ENCODE measurements at places on chromosomes 1 and 21.

- no peak for DNase-seq
Observed at GRCh38 chr1:107964336-107965109, 457 bp downstream of the VAV3 start.

GRCh38 chr1:9629445-9630201, 21.9 kb upstream of the PIK3CD start:
- no peak for DNase-seq

DNA sequence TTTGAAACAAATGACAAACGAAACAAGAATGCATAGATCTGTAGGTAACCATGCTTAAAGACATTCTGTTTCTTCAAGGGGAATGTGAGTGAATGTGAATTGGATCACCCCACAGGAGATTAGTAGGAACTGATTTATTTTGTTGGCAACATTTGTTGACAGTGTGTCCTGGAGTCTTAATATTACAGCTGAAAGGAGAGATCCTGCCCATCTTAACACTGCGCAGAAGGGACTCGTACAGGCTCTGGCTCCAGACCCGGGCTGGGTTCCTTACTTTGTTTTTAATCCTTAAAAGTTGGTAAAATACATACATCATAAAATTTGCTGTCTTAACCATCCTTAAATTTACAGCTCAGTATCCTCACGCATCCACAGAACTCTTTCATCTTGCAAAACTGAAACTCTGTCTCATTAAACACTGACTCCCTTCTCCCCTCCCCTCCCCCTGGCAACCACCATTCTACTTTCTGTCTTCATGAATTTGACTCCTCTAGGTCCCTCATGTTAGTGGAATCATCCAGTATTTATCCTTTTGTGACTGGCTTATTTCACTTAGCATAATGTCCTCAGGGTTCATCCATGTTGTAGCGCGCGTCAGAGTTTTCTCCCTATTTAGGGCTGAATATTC, 74.1 kb downstream of the GALNT2 start:
- no peak for DNase-seq

DNA sequence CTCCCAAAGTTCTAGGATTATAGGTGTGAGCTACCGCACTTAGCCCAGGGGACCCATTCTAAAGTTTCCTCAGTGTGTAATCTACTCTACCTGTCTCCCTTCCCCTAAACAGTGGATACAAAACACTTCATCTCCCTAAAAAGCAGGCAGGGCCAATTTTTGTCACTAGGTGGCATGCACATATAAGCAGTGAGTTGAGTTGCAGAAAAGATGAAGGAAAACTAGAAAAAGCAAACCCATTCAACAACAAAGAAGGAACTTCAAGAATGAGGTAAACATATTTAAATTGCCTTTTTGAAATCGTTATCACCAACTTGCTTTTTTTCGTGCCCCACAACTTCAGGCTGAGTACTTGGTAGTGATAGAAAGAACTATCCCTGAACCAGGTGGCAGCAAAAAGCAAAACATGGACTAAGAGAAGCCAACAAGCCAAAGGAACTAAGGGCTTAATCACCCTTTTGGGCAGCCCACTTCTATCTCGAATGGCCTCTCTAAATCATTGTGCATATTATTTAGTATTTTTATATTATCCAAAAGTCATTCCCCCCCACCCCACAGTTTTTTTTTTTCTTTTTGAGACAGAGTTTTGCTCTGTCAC, 19.7 kb upstream of the ALDH9A1 start:
- peak; percentile 55 for DNase-seq

DNA sequence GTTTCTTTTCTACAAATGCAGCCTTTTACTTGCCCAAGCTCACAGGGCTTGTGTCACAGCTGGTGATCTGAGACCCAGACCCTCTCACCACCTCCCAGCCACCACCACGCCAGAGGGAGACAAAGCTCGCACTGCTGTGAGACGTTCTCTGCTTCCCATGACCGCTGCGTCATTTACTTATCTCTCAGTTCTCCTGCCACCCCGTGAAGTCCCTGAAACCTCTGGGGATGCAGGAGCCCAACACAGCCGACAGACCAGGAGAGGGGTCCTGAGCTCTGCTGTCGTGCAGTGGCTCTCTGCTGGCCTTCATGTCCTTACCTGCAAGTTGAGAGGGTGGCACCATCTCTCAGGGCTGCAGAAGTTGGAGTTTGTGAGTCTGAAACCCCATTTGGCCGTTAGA, 77.7 kb downstream of the SLC16A1 start:
- DNase-seq = no peak

GRCh38 chr1:78231477-78231876, 185.7 kb downstream of the GIPC2 start:
- DNase-seq = no peak

DNA sequence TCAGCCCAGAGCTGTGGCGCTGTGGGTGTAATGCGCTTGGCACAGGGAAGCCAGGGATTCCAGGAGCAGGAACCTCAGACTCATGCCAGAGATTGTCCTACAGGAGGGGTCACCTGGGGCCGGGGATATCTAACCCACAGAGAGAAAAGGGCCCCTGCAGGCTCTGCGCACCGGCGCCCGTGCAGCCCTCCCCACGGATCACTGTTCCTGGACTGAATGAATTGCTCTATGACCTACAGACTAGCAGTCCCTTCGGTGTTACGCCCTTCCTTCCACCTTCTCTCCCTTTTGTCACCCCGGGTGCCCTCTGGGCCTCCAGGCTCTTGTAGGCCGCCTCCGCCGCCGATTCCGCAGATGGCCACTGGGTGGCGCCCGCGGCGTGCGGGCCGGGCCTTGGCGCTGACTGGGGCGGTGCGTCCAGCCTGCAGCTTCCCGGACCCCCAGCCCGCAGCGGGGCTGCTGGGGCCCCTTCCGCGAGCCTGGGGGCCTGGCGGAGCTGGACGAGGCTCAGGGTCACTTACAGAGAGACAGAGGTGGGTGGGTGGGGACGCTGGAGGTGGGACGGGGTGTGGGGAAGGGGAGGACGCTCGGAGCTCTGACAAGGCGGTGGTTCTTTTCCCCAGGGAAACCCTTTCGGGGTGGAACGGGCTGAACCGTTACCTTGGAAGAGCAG, 101.3 kb downstream of the IER5 start:
- peak; percentile 46 for DNase-seq

DNA sequence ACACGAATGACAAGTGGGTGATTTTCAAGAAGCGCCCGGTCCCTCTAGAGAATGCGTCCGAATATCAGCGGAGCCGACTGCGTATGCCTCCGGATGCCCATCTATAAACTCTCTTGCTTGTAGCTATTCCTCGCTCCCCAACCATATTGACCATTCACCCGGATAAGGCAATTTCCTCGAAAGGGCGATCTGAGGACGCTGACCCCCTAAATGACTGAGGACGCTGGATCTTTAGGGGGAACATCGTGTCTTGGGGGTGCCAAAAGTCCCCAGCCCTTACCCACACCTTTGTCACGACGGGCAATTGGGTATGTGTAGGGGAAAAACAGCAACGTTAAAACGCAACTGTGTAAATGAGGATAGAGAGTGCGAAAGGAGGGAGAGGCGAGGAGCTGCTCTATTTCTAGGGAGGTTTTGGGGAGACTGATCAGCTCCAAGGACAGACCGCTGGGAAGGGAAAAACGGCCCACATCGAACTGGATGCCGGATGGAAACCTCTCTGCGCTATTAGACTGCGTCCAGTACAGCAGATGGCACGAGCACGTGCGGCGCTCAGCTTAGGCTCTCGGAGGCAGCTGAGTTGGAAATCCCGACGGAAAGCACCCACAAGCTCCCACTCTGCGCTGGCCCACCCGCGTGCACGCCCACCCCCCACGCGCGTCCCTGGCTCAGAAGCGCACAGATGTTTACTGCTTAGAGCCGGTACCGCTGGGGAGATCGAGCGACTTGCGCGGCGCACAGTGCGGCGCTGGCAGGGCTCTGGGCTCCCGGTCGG, 2.9 kb upstream of the PRRX1 start:
- no peak for DNase-seq

DNA sequence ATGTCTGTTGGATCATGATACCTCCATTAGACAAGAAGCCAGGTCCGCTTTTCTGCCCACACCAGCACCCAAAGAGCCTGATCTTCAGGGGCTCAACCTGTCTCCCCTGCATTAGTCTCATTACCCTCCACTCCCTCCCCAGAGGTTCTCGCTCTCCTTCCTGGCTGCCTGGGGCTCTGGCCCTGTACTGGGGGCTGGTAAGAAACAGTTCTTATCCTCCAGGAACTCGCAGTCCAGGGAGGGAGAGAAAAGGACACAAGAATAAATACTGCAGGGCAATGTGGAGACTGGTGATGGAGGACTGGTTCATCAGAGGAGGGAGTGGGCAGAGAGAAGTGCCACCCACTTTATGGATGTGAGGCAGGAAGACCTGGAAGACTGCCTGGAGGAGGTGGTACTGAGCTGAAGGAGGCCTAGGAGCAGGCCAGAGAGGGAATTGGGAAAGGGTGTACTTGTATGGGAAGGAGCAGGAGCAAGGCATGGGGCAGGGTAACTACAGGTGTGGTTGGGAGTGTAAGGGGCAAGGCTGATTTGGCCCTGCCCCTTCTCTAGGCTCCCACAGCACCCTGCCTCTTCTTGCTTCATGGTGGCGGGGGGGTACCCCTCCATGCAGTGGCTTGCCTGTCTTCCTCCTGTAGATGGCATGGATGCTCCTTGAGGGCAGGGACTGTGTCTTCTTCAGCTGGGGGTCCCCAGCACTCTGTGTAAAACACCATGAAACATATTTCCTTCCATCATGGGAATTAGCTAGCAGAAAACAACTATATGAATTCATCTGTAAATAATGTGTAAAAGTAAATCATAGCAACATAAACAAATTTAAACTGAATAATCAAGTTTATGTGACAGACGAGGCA, 5.0 kb downstream of the LRRC71 start:
- DNase-seq = no peak
